Esophagus squamous epithelium (tissue), 5 donors: ENCODE measurements at places on chromosomes 1 and 21.

DNA sequence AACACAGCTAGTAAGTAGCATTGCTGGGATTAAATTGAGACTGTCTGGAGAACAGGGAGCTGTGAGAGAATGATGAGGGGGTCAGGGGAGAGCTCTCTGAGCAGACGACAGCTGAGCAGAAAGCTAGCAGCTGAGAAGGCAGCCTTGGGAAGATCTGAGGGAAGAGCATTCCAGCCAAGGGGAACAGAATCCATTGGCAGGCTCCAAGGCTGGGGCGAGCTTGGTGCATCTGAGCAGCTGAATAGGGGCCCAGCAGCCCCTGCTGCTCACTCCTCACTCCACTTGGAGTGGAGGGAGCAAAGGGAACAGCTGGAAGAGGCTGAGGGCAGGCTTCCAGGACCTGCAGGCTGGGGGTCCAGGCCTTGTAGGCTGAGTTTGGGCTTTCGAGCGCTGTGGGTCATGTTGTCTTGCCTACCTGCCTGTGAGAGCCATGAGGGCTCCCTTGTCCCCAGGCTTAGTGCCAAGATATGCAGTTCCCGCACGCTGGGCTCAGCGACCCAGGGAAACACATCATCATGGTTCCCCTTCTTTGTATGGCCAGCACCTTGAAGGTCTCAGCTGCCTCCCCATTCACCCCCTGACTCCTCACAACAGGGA is 10.5 kb downstream of the ACOT11 start:
- DNase-seq: no peak

DNA sequence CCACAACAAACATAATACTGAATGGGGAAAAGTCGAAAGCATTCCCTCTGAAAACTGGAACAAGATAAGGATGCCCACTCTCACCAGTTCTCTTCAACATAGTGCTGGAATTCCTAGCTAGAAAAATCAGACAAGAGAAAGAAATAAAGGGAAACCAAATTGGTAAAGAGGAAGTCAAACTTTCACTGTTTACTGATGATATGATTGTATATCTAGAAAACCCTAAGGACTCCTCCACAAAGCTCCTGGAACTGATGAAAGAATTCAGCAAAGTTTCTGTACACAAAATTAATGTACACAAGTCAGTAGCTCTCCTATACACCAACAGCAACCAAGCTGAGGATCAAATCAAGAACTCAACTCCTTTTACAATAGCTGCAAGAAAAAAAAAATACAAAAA is 6.9 kb upstream of the F13B start:
- DNase-seq: no peak

DNA sequence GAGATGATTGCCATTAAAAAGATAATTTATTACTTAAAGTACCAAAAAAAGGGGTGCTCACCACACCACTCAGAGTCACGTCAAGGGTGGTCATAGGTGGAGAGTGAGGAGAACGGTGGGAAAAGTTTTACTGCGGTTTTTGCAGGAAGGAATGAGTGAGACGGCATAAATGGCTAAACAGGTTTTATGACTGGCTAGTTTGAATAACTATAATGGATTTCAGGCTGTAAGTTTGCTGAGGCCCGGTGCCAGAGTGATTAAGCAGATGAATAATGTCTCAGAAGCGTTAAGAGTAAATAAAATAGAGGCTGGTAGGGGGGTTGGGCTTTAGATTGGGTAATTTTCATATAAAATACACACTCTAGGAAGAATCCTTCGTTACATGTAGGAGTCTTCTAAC is 1337.8 kb downstream of the AMY1C start:
- DNase-seq: no peak

DNA sequence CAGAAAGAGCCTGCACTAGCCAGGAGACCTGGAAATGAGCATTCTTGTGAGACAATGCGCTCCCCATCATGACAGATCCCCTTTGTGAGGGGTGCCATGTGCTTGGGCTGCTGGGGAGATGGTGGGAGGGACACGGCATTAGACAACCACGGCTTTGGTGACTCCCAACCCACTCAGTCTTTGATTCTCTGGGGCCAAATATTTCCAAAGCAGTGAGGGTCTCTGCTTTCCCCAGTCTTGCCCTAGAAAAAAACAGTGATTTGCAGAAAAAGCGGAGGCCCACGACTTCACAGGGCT is 10.2 kb downstream of the SLC45A3 start:
- DNase-seq: no peak

GRCh38 chr1:159880430-159880829 is 18.0 kb upstream of the VSIG8 start:
- DNase-seq: no peak

- no peak for DNase-seq
Measured at GRCh38 chr1:246878551-246878950, 53.2 kb downstream of the AHCTF1 start.

GRCh38 chr1:174005032-174005431 is 17.1 kb downstream of the RC3H1 start:
- DNase-seq: no peak
